Temporal lobe (tissue), 4 donors: ENCODE measurements at places on chromosomes 3 and 15. TPM values are rescaled to one million over a fixed set of nuclear protein-coding genes. Genes with fewer than 3 reads are reported as not detected.

The ACVR2B gene
- 32.9 TPM for total RNA-seq

The THBS1 gene
- 29.5 TPM for total RNA-seq

The STARD5 gene
- 7.9 TPM for total RNA-seq

The TBC1D5 gene
- 66.6 TPM for total RNA-seq

The RHCG gene
- 1.7 TPM for total RNA-seq

The FANCD2OS gene
- not detected for total RNA-seq

The IRAK2 gene
- total RNA-seq, result 3.4 TPM

The ISL2 gene
- total RNA-seq, result not detected

The ZCWPW2 gene
- 4.2 TPM for total RNA-seq

The ATP13A3 gene
- total RNA-seq, result 116 TPM

The RLBP1 gene
- total RNA-seq, result 0.98 TPM

The CHRM5 gene
- total RNA-seq, result 1.2 TPM

The CYP19A1 gene
- total RNA-seq, result 0.25 TPM

The PCLAF gene
- 0.74 TPM for total RNA-seq

The LEKR1 gene
- 0.98 TPM for total RNA-seq

The TMCO5A gene
- total RNA-seq, result not detected

The KY gene
- total RNA-seq, result 0.74 TPM

The IL17RD gene
- total RNA-seq, result 47.5 TPM

The DLL4 gene
- 3.4 TPM for total RNA-seq

The ST8SIA2 gene
- 77.4 TPM for total RNA-seq
